Transverse colon (tissue), 4 donors: ENCODE measurements at places on chromosomes 11 and 22. TPM values are rescaled to one million over a fixed set of nuclear protein-coding genes. Genes with fewer than 3 reads are reported as not detected.

- no peak overlapping the region for H3K4me3 ChIP-seq
- H3K27ac ChIP-seq: no peak overlapping the region
- H3K27me3 ChIP-seq: no peaks in the 10 kb centered on the region
These were observed 625.1 kb upstream of the ANO5 start for GRCh38 chr11:21567645-21568290.

DNA sequence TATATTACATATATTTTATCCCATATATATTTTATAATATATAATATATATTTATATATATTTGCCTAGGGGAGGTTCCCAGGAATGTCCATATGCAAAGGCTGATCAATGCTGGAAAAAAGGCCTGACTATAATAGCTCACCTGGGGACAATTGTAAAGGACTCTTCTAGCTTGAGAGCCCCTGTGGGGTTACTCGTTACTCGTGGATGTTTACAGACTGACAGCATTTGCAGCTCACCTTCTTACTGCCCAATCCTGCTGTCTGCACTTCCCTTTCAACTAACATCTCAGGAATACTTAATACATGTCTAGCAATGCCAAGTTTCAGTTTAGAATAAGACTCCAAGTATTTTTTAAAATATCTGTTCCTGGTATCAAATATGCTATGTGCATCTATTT, 1365.4 kb upstream of the RAG2 start:
- DNase-seq: no peak
- H3K4me1 ChIP-seq: no peaks in the 10 kb centered on the region
- H3K4me3 ChIP-seq: no peak overlapping the region
- H3K36me3 ChIP-seq: no peaks in the 10 kb centered on the region
- H3K27me3 ChIP-seq: no peaks in the 10 kb centered on the region

GRCh38 chr11:9153651-9154050, 62.3 kb upstream of the SCUBE2 start:
- H3K4me1 ChIP-seq: no peaks in the 10 kb centered on the region
- no peak for DNase-seq
- H3K27me3 ChIP-seq: no peaks in the 10 kb centered on the region
- peaks cover 15% of the 10 kb centered on the region for H3K36me3 ChIP-seq

DNA sequence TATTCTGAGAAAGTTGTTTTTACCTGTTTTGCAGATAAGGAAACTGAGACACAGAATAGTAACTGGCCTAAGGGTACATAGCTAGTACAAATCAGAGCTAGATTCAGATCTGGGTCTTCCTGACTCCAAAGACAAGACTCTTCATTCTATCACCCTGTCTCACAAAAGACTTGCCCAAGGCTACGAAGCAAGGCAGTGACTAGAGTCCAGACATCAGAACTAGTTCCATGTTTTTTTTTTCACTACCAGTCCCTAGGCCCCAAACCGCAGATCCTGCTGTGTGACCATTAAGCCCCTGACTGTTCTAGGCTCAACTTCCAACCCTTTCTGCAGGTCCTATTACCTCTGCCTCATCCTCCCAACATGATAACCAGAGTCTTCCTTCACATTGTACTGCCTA, 1.5 kb downstream of the BACE1-AS start:
- H3K36me3 ChIP-seq: no peaks in the 10 kb centered on the region
- no peak overlapping the region for H3K4me3 ChIP-seq
- no peaks in the 10 kb centered on the region for H3K4me1 ChIP-seq
- no peak overlapping the region for H3K27ac ChIP-seq
- no peaks in the 10 kb centered on the region for H3K27me3 ChIP-seq
- no peak for DNase-seq

DNA sequence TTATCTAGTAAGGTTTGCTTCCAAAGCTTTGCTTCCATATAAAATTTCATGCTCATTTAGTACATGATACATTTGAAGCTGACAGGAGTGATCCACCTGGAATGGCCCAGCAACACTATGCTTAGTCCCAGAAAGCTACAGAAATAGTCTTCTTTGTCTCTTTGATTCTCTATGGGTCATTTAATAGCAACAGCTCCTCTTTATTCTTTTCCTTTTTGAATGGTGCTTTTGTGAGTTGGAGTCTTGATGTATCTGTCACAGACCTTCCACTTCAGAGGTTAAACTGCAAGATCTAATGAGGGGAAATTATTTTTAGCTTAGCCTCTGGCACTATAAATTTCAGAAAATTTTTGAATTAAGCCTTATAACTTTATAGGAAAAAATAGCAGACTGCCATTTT, 509.5 kb downstream of the KCNA4 start:
- H3K36me3 ChIP-seq: no peaks in the 10 kb centered on the region
- no peak overlapping the region for H3K4me3 ChIP-seq
- no peaks in the 10 kb centered on the region for H3K27me3 ChIP-seq
- no peaks in the 10 kb centered on the region for H3K4me1 ChIP-seq
- H3K27ac ChIP-seq: no peak overlapping the region

GRCh38 chr11:68542617-68543016, 82.1 kb downstream of the PPP6R3 start:
- no peak for DNase-seq
- H3K27ac ChIP-seq: peak overlapping the region; percentile 64
- no peak overlapping the region for H3K4me3 ChIP-seq

DNA sequence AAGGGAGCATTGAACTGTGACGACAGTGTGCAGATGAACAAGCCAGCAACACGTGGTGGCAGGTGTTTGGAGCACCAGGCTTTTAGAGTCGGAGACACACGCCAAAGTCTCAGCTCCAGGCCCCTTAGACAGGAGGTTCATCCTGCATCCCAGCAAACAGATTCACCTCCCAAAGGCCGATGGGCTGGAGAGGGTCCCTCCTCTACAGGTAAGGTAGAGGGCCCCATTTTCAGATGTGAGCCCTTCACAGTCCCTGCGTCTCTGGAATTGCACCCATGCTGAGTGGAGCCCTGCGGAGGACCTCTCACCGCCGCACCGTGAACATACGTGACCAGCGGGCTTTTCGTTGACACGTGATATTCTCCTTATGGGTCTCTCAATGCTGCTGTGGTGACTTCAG, 109.0 kb upstream of the B3GAT1 start:
- no peak overlapping the region for H3K4me3 ChIP-seq
- no peak for DNase-seq
- peaks cover 8% of the 10 kb centered on the region for H3K4me1 ChIP-seq
- H3K36me3 ChIP-seq: no peaks in the 10 kb centered on the region
- H3K27me3 ChIP-seq: no peaks in the 10 kb centered on the region
- no peak overlapping the region for H3K27ac ChIP-seq

- no peak overlapping the region for H3K27ac ChIP-seq
- no peaks in the 10 kb centered on the region for H3K36me3 ChIP-seq
- no peak overlapping the region for H3K4me3 ChIP-seq
- peaks cover 2% of the 10 kb centered on the region for H3K4me1 ChIP-seq
These were observed 225.6 kb upstream of the E2F8 start for GRCh38 chr11:19466314-19466713.

GRCh38 chr11:44622190-44622650, 56.8 kb downstream of the CD82 start:
- H3K36me3 ChIP-seq: no peaks in the 10 kb centered on the region
- no peak overlapping the region for H3K4me3 ChIP-seq
- H3K27me3 ChIP-seq: no peaks in the 10 kb centered on the region
- H3K27ac ChIP-seq: no peak overlapping the region
- DNase-seq: peak; percentile 4

- H3K27me3 ChIP-seq: no peaks in the 10 kb centered on the region
- no peak for DNase-seq
- no peaks in the 10 kb centered on the region for H3K4me1 ChIP-seq
- no peak overlapping the region for H3K4me3 ChIP-seq
- H3K27ac ChIP-seq: no peak overlapping the region
- peaks cover 46% of the 10 kb centered on the region for H3K36me3 ChIP-seq
These were observed 73.0 kb downstream of the C2CD3 start for GRCh38 chr11:74097686-74098237.

DNA sequence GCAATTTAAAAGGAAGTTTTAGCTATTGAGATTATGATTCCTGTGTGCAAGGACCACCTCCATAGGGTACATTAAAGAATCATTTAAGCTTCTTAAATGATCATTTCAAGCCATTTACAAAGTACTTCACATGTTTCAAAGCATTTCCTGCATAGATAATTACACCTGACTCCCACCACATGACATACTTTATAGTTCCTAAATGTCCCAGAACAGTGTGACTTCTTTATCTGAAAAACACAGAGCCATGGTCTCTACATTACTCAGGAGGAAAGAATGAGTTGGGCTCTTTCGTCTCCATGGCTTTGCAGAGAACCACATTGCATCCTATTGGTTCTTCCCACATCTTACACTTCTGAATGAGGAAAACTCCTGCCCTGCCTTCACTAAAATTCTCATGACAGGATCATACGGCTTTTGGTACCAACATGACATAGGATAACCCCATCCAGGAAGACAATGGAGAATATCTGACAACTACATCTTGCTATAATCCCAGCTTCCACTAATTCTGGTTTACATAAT, 88.6 kb downstream of the ETS1 start:
- H3K27me3 ChIP-seq: no peaks in the 10 kb centered on the region
- H3K36me3 ChIP-seq: no peaks in the 10 kb centered on the region
- peaks cover 58% of the 10 kb centered on the region for H3K4me1 ChIP-seq

- DNase-seq: no peak
- H3K27me3 ChIP-seq: no peaks in the 10 kb centered on the region
- no peaks in the 10 kb centered on the region for H3K36me3 ChIP-seq
- no peak overlapping the region for H3K27ac ChIP-seq
- no peaks in the 10 kb centered on the region for H3K4me1 ChIP-seq
These were observed 90.9 kb downstream of the LDLRAD3 start for GRCh38 chr11:36034551-36035331.

GRCh38 chr11:121358760-121359159, 66.2 kb downstream of the SC5D start:
- no peak for DNase-seq
- H3K27me3 ChIP-seq: no peaks in the 10 kb centered on the region
- no peak overlapping the region for H3K27ac ChIP-seq

DNA sequence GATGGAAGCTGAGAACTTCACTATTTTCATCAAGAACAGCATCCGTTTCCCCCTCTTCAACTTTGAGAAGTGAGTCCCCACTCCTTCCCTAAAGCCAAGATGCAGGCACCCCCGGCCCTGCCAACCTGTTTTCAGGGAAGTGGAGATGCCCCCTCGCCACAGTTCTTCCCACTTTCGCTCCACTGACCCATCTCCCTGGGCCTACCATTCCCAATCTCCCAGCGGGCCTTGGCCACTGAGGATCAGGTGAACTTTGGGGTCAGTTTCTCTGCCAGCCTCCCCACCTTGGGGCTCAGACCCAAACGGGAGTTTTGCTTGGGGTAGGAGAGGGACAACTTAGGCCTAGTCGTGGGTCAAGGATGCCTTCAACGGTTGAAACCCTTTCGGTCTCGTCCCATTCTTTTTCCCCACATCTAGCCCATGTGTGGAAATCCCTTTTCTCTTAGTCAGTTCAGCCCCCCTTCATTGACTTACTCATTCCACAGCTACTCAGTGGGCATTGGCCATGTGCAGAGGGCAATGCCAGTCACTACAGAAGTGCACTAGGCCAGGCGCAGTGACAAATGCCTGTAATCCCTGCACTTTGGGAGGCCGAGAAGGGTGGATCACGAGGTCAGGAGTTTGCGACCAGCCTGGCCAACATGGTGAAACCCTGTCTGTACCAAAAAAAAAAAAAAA, 10.6 kb downstream of the P2RX3 start:
- H3K36me3 ChIP-seq: no peaks in the 10 kb centered on the region
- no peak overlapping the region for H3K27ac ChIP-seq
- no peak for DNase-seq

GRCh38 chr11:128342511-128343134, 244.7 kb downstream of the ETS1 start:
- H3K4me3 ChIP-seq: no peak overlapping the region
- DNase-seq: peak; percentile 42
- H3K27ac ChIP-seq: peak overlapping the region; percentile 61
- peaks cover 18% of the 10 kb centered on the region for H3K4me1 ChIP-seq
- no peaks in the 10 kb centered on the region for H3K36me3 ChIP-seq
- H3K27me3 ChIP-seq: no peaks in the 10 kb centered on the region

DNA sequence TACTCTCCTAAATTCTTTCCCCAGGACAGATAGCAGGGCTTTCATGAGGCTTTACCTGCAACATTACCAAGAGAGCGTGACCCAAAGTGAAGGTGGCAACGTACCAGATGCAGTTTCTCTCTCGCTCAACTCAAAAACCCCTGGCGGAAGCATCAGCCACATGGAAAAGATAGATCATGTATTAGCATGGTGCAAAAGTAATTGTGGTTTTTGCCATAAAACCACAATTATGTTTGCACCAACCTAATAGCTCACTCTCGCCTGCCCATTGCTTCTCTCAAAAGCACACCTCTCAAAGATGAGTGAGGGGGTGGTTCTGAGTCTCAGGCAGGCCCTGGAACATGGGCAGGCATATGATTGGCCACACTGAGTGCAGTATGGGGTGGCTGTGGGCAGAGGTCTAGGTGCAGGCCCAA, 7.0 kb downstream of the MS4A6A start:
- no peaks in the 10 kb centered on the region for H3K27me3 ChIP-seq
- no peaks in the 10 kb centered on the region for H3K36me3 ChIP-seq
- H3K4me1 ChIP-seq: no peaks in the 10 kb centered on the region
- no peak overlapping the region for H3K27ac ChIP-seq

GRCh38 chr11:104917271-104918112, 19.2 kb upstream of the CASP12 start:
- no peaks in the 10 kb centered on the region for H3K27me3 ChIP-seq
- peaks cover 30% of the 10 kb centered on the region for H3K4me1 ChIP-seq
- H3K36me3 ChIP-seq: no peaks in the 10 kb centered on the region
- H3K4me3 ChIP-seq: peak overlapping the region; percentile 27
- no peak for DNase-seq

DNA sequence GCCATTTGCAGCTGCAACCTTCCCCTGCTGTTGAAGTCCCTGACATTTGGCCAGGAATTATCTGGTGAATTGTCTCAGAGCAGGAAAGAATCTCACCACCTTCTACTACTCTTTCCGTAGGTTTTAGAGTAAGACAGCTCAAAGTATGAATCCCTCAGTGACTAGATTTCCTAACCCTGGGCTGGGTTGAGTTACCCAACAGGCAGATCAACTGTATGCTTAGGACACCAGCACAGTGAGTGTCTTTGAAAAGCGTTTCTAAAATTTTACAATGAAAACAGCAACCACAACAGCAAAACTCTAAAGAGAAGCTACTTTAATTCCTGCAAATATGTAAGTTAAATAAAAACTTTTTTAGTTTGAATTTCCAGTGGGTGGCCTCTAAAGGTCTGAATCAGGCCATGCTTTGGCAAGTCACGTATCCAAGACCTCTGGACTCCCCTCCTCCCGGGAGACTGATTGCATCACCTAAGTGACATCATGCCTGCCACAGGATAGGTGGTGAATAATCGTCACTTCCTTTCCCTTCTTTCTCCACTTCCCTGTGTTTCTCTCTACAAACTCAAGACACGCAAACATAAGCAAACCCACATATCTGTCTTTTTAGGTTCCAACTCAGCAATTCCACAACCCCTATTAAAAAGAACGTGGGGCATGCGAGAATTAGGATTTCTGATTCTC, 7.8 kb downstream of the OR8B12 start:
- no peaks in the 10 kb centered on the region for H3K36me3 ChIP-seq
- no peak for DNase-seq
- H3K4me1 ChIP-seq: no peaks in the 10 kb centered on the region
- H3K27me3 ChIP-seq: no peaks in the 10 kb centered on the region

The MMP11 gene
- 1.7 TPM for total RNA-seq

The KIRREL3 gene
- not detected for total RNA-seq

The OR52E8 gene
- total RNA-seq: not detected

The LDHAL6A gene
- not detected for total RNA-seq

The CLMP gene
- 49.4 TPM for total RNA-seq

The RTN4R gene
- total RNA-seq: 22.8 TPM
